NCI-H1436 treated with DMSO at 0.1 percent for 48 hours (cell line): ENCODE measurements at places on chromosomes 2 and 18.

- DNase-seq = no peak
Observed at GRCh38 chr2:107588181-107588580, 238.5 kb upstream of the RGPD4 start.

DNA sequence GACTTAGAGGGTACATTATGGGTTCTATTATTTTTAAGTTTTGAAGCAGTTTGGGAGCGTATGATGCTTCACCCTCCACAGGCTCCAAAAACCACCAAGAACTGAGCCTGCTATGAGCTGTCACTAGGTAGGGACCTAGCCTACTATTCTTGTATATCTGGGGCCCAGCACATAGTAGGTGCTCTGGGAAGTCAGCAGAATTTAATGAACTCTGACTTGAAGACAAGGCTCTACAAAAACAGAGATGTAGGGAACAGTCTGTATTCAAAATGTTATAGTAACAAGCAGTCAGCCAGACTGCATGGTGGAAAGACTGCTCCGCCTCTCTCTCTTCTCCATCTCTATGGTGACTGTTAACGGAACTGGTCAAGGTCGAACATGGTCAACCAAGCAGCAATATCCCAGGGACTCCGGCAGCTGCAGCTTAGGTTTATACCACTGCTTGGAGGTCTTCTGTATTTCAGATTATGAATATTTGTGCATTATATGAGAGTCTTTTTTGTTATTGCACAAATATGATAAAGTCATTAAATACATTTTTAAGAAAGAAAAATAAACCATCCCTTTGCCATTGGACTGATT is 22.2 kb upstream of the YWHAQ start:
- DNase-seq = no peak

GRCh38 chr2:178395941-178396570 is 54.9 kb downstream of the PRKRA start:
- DNase-seq = no peak

- no peak for DNase-seq
Observed at GRCh38 chr2:17318013-17318412, 200.2 kb downstream of the RAD51AP2 start.

DNA sequence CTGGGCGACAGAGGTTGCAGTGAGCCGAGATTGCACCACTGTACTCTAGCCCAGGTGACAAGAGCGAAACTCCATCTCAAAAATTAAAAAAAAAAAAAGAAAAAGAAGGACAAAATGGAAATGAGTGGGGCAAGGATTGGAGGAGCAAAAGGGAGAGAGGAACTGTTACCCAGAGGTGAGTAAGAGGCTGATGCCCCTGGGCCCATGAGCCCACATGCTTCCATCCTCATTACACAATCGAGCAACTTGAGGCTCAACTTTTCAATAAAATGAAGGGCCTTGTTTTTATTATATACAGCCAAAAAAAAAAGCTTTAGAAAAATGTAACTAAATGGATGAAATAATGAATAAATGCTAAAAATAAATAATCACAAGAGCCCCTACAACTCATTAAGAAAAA is 91.7 kb upstream of the YWHAQ start:
- no peak for DNase-seq

- DNase-seq = no peak
Observed at GRCh38 chr2:119929537-119929936, 83.3 kb upstream of the EPB41L5 start.

- no peak for DNase-seq
Observed at GRCh38 chr2:9761577-9761976, 81.7 kb upstream of the TAF1B start.

GRCh38 chr18:24053211-24053610 is 38.7 kb downstream of the TTC39C start:
- no peak for DNase-seq

- no peak for DNase-seq
Observed at GRCh38 chr2:39252888-39253518, 9.2 kb upstream of the CDKL4 start.

DNA sequence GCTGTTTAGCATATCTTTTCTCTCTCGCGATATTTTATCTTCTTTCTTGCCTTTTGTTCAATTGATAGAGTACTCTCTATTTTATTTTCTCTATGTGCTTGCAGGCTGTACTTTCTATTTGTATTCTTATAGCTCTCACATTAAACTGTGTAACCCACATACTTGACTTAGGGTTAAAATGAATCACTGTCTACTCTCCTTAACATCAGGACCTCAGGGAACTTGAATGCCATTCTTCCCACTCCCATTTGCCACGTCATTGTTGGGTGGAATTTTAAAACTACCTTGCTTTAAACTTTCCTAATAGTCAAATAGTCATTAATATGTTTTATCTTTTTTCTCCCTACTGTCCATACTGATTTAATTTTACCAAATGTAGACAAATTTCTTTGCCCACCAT is 269.7 kb downstream of the ALPK2 start:
- no peak for DNase-seq

GRCh38 chr2:20013126-20013849 is 820 bp upstream of the MATN3 start:
- DNase-seq = no peak

DNA sequence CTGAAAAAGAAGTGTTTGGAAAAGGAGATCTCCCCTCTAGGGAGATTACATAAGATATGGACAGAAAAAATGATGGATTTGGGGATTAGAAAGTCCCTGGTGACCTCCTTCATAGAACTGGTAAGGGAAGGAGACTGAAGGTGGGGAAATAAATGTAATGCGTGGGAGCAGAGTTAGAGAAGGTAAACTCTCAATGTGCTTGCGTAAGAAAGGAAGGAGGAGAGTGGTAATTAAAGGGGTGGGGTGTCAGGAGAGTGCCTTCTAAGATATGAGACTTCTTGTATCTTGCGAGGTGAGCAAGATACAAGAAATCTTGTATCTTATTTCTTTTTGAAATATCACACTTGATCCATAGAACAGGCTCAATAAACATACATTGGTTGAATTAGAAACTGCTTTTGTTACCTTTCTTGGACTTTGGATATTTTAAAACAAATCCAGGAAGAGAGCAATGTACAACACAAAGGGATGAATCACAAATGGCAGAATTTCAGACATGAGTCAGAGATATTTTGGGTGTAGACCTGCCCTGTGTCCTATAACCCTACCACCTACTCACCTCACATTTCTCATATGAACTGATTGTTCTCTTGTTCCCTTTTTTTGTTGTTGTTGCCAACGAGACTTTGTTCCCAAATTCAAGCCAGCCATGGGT is 342.4 kb downstream of the INSIG2 start:
- DNase-seq = no peak

- no peak for DNase-seq
Observed at GRCh38 chr2:180012523-180012922, 5.4 kb upstream of the CWC22 start.
